Stimulated activated CD4-positive, alpha-beta T cell treated with anti-CD3 and anti-CD28 coated beads, Interleukin-1b, Interleukin-23, amount 100 ng/mL, for 48 hours (primary cell): ENCODE measurements at places on chromosomes 3 and 15.

DNA sequence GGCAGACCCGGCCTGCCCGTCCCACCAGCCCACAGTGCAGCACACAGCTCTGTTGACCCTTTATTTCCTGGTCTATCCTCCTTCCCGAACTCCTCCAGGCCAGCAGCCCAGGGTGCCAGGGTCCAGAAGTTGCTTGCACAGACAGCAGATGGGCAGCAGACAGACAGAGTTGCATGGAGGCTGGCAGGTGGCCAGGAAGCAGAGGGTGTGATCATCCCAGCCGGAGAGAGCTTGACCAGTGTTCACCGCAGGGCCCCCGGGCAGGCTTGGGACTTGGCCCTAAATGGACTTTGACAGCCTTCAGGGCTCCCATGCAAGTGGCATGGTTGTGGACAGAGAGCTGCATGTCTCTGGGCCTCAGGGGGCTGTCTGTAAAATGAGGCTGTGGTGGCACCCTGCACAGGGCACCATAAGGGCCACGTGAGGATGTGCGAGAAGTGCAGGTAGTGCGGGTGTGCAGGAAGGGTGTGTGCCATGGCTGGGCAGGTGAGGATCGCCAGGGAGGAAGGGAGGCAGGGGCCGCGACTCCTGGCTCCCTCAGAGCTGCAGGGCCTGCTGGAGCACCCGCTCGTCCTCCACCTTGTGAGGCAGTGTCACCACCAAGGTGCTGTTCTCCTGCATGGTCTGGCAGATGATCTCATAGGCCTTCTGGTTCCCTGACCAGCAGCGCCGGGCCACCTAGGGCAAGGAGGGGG, 6.3 kb upstream of the ZXDC start:
- no peak for DNase-seq

DNA sequence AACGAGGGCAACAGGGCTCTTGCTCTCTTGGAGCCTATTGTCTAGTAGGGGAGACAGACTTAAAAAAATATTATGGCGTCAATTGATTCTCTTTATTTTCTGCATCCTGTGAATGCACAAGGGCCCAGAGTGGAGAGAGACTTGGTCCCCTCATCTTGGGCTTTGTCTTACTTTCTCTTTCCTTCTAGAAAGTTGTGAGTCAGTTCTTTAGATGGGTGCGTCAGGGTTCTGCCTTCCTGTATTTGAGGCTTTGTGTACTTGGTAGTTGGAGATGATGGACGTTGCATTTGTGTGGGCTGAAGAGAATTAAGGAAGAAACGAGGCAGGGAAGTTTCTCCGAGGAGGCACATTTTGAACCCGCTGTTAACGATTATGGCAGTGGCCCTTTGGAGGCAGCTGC, 52.9 kb downstream of the CACNA1D start:
- DNase-seq = no peak

DNA sequence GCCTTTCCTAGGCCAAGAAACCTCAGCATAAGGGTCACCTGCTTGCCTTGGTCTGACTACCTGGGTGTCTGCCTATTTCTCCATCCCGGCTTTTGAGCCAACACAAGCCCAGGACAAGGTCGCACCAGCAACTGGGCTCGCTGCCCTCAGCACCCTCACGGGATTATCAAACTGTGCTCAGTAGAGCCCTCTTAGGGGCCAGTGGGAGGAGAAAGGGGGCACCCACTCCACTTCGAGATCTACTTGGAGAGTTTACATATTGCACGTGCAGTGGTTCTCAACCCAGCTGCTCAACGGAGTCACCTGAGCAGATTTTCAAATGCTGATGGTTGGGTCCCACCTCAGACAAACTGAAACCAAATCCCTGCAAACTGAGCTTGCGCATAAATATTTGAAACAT, 31.1 kb downstream of the TSPAN3 start:
- no peak for DNase-seq

GRCh38 chr15:48253172-48253571, 47.1 kb downstream of the SLC12A1 start:
- DNase-seq = no peak

DNA sequence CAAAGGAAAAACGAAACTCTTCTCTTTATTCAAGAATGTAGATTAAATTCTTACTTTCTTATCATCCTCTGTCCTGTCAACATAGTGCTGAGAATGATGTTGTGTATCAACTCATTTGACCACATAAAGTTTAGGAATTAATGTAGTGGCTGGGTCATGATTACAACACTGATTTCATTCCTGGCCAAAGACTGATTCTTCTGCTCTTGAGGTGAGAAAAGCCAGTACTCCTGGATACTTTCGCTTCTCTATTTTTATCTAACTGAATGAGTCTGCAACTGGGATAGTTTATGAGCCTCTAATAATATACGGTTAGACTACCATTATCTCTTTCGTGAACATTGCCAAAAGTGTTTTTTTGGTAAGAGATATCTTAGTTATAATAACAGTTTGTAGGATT, 173.0 kb downstream of the LPP start:
- no peak for DNase-seq

GRCh38 chr15:89732451-89733172, 18.4 kb downstream of the MESP1 start:
- DNase-seq = no peak

GRCh38 chr3:161171113-161171512, 50.0 kb upstream of the NMD3 start:
- DNase-seq = no peak

GRCh38 chr3:100274361-100274760, 13.6 kb downstream of the TBC1D23 start:
- DNase-seq = no peak

GRCh38 chr3:106643684-106644161, 733.5 kb upstream of the CCDC54 start:
- DNase-seq = no peak

DNA sequence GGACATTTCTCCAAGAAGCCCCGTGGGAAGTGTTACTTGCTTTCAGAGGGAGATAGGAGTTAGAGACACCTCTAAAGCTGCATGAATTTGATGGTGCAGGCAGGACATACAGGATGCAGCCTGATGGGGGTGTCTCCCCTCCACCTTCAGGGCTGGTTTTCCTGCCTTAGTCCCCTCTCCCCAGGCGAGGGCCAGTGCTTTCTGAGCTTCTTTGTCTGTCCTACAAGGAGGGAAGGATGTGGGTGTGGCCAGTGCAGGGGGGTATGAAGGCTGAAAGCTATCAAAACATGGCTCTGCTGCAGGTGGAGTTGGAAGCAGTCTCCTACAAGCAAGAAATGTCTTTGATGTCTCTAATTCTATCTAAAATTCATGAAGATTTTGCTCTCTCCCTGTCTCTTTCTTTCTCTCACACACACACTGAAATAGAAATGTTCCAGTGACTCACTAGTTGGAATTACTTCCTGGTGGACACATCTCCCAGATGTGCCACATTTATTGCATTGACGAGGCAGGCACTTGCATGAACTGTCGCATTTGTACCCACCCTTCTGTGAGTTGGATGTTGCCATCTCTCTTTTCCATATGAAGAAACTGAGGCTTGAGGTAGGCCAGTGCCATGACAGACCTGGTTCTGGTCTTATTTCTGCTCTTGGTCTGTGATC, 13.9 kb upstream of the PODXL2 start:
- DNase-seq = no peak

DNA sequence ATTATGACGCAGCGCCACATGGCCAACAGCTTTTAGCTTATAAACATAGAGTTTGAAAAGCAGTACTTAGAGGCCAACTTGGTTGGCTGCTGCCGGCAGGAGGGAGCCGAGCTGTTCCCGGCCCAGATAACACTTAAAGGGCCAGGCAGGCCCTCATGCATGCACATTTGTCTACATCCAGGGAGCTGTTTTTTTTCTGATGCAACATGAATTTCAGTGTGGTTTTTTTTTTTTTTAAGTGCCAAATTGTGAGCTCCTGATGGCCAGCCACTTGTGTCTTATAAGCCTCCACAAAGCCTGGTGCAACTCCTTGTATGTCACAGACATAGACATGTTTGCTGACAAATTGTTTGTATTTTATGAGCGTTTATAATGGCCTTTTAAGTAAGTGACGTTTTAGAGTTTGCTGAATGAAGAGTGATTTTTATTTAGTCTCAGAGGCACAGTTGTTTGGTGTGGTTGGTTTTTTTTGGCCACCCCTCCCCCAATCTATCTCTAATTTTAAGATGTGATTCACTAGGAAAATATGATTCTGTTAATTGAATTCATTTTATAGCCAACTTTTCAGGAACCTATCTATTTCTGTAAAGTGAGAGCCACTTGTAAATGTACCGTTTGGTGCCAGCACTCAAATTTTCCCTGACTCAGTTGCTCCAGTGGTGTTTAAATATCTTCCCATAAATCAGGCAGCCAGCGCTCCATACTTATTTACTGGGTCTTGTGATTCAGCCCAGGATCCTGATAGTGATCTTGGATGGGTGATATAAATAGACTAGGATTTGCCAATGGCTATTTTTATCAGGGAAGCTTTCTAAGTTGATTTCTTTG, 134.3 kb downstream of the VGLL4 start:
- DNase-seq = no peak
